ENCODE measurements at places on chromosomes 1 and 21.
A peak's percentile ranks its signal among the peaks of the same experiment; 100 is the strongest.

GRCh38 chr1:51093581-51093980, 8.4 kb upstream of the C1orf185 start:
- DNase-seq, result no peak

- no peak for DNase-seq
These were observed 374.0 kb downstream of the NEGR1 start for GRCh38 chr1:71908303-71908702.

- DNase-seq, result no peak
These were observed 35.7 kb downstream of the NEK2 start for GRCh38 chr1:211639475-211640300.

DNA sequence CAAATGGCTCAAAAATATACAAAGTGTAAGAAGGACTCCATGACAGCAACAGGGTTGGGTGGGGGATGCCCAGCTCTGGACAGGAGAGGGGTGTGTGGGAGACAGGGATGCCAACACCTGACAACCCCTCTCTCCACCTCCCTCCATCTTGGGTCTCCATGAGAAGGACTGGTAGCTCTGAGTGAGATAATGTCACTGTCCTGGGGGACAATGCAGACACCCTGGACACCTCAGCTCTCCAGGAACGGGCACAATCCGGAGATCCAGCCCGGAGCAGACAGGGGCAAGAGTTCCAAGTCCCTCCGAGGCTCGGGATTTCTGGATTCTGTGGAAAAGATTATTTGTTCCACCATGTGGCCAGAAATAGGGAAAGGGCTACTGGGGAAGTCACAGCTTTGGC, 122.5 kb downstream of the GLIS1 start:
- no peak for DNase-seq

DNA sequence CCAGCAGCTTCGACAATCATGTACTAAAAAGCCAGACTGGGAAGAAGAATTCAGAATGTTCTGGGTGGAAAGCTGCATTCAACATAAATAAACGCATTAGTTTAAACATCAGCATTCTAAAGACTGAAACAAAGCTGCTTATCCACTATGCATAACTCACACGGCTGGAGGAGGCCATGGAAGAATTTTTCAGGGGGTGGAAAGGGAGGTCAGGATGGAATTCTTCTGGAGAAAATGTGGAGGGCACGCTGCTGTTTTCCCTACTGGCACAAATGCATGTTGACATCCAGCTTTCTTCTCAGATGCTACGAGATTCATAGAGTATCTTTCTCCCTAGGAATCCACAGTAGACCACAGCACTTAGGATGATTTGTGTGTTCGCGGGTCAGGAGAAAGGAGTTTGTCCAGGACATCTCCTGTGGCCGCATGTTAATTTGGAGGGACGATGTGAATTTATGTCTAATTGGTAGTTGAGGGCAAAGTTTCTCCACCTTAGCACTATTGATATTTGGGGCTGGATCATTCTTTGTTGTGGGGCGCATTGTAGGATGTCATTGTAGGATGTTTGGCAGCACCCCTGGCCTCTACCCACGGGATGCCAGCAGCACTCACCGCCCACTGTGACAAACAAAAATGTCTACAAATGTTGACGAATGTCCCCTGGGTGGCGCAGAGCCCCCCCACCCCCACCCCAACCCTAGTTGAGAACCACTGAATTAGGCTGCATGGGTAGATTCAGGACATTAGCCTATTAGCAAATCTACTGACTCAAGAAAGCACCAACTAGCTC, 86.5 kb upstream of the KAZN start:
- DNase-seq, result no peak

- no peak for DNase-seq
These were observed 164.0 kb upstream of the UBE2U start for GRCh38 chr1:64039390-64039926.

GRCh38 chr1:193219391-193219790, 33.0 kb upstream of the B3GALT2 start:
- no peak for DNase-seq

DNA sequence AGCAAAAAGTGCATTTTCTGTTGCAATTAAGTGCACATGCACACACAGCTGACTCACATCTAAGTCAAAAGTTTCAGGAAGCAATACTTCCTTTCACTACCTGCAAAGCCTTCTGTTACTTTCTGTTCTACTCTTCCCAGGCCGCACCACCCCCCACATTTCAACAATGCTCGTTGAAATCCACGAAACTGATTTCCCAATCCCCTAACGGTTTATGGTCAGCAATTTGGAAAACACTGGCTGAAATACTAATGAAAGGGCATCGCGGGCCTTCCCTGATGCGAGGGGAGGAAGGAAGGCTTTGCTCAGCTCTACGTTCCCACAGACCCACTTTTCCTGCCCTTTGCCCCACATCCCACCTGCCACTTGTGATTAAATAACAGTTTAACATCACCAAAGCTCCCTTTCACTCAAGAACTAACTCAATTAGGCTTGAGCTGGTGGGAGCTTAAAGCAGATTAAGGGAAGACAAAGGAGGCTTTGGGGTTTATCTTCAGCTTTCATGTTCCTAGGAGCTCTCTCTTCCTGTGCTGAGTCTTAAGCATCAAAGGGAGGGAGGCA, 243.2 kb upstream of the RAB4A start:
- peak; percentile 25 for DNase-seq

DNA sequence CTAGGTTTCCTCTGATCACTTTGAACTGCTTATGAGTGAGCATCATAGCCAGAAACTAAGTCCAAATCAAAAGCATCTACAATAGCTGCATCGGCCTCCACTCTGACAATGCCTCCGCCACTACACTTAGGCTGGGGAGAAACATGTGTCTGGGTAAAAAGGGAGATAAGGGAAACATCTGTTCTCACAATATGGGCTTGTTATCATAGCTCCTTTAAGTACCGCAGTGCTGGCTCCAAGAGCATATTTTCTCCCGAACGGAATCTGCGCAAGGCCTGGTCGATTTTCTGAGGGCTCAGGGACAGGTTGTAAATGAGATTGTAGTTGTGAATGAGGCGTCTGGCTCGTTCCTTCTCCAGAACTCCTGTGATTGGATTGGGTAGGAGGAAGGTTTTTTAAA, 63.9 kb upstream of the CYP2J2 start:
- no peak for DNase-seq

DNA sequence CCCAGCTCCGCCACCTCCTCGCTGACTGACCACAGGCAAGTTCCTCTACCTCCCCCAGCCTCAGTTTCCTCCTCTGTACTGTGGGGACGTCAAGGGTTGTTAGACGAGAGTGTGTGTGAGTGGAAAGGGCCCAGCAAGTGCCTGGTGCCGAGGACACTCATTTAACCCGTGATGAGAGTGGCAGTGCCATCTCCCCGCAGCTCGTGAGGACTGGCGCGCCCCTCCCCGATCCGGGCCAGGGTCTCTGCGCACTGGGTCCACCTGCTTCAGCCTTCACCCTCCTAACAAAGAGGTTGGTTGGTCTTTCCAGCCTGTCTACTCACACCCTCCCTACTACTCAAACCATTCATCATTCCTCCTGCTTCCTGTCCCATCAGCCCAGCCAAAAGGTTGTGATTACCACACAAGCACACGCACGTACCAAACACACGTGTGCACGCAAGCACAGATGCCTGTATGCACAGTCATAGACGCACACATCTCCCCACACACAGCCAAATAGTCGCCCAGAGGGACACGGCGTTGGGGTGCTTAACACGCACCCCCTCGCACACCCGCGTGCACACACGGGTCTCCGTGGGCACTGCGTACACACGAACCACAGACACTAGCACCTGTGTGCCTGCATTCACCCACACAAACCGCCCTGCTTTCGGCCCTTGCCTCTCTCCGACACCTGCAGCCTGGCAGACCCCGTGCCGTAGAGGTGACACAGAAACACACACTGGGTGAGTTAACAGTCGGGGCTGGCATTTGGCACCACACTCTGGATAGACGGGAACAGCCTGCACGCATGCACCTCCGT, 39.3 kb downstream of the TAS1R2 start:
- no peak for DNase-seq

GRCh38 chr1:226248091-226248490, 24.6 kb downstream of the MIXL1 start:
- no peak for DNase-seq

GRCh38 chr1:100400404-100400803, 48.1 kb downstream of the CDC14A start:
- DNase-seq, result peak; percentile 64

DNA sequence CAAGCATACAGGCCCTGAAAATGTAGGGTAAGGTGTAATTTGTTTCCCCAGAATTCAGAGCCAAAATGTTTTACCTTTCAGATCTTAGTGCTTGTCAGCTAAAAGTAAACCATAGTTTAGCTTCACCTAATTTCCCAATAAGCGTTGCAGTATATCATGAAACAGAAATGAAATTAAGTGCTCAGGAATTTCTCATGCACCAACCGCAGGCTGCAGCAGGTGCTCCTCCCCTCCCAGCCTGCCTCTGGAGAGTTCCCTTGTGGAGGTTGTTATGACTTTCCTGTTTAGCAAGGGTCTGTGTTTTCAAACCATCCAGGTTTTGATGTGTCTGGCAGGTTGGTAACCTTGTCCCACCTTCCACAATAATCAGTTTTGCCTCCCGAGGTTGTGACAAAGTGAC, 118.5 kb downstream of the HLX start:
- no peak for DNase-seq

- DNase-seq, result no peak
These were observed 2.3 kb downstream of the CRP start for GRCh38 chr1:159712080-159712479.

GRCh38 chr1:71586030-71586429, 505.2 kb upstream of the ZRANB2 start:
- DNase-seq, result no peak

- DNase-seq, result no peak
These were observed 40.4 kb downstream of the SLC35D1 start for GRCh38 chr1:67013573-67013972.

DNA sequence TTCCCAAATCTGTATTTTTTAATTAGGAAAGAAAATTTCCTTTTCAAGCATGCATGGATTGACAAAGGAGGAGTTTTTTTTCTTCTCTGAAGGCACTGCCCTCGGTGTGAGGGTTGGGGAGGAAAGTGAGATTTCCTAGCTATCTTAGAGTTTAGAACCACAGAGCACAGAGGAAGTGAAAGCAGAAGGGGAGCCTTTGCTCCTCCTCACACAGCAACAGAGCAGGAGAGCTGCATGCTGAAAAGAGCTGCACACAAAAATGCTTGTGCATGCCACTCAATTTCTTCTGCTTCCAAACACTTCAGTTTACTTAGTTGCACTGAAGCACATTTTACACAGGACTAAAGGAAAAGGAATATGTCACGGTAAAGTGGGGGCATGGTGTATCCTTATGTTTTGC, 308.1 kb downstream of the GPATCH2 start:
- peak; percentile 5 for DNase-seq

Data from B cell (primary cell).